ENCODE measurements at places on chromosomes 13 and 19. TPM values are rescaled to one million over a fixed set of nuclear protein-coding genes. Genes with fewer than 3 reads are reported as not detected.
A peak's percentile ranks its signal among the peaks of the same experiment; 100 is the strongest.

GRCh38 chr13:95480791-95481780 lies 71.4 kb upstream of the CLDN10 start:
- no peak for DNase-seq

Gene RAB3D
- total RNA-seq, result 12.5 TPM

- DNase-seq, result no peak
Measured at GRCh38 chr13:100396776-100397175, 191.8 kb downstream of the GGACT start.

GRCh38 chr19:55907746-55908145 lies 24.4 kb downstream of the NLRP13 start:
- no peak for DNase-seq

Gene NPHS1
- not detected for total RNA-seq

- DNase-seq, result no peak
Measured at GRCh38 chr13:29676941-29677452, 81.5 kb upstream of the SLC7A1 start.

GRCh38 chr19:29563486-29564101 lies 37.8 kb downstream of the VSTM2B start:
- no peak for DNase-seq

DNA sequence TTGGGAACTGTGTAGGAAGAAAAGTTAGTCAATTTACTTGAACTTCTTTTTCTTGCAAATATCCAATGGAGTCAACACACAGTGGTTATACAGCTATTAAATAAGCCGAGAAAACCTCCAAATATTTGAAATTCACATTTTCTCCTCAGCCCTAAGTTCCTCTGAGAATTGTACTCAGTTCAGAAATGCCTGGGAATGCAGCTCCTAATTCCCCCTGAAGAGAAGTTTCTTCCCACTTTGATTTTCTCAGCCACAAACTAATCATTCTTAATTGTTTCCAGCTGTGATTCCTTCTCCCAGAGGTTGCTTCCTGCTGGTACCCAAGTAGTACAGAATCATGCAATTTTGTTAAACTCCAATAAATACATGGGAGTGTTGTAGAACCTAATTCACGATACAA lies 246.1 kb upstream of the MIR17HG start:
- no peak for DNase-seq

- DNase-seq, result no peak
Measured at GRCh38 chr13:114062754-114063153, 69.7 kb downstream of the RASA3 start.

Gene SIGLEC8
- not detected for total RNA-seq

DNA sequence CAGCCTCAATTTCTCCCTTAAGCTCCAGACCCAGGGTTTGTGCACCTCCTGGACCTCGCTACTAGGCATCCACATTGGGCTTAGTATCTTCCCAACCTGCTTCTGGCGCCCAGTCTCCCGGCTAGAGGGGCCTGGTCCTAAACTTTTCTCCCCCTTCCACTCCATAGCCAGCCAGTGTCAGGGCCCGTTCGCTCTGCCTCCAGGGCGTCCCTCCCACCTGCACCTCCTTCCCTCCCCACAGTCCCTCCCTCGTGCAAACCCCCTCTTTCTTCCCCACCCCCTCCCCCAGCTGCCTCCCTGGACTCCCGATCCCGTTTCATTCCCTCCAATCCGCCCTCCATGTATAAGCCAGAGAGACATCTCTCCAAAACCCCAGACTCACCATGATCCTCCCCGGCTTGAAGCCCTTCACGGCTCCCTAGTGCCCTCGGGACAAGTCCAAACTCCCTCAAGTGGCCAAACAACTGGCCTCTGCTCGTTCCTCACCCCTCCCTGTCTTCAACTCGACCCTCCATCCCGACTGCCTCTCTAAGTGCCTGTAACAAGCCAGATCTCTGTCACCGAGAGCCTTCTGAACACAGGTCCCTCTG lies 997 bp upstream of the SAMD4B start:
- peak; percentile 40 for DNase-seq

Gene TUBA3C
- total RNA-seq, result not detected

DNA sequence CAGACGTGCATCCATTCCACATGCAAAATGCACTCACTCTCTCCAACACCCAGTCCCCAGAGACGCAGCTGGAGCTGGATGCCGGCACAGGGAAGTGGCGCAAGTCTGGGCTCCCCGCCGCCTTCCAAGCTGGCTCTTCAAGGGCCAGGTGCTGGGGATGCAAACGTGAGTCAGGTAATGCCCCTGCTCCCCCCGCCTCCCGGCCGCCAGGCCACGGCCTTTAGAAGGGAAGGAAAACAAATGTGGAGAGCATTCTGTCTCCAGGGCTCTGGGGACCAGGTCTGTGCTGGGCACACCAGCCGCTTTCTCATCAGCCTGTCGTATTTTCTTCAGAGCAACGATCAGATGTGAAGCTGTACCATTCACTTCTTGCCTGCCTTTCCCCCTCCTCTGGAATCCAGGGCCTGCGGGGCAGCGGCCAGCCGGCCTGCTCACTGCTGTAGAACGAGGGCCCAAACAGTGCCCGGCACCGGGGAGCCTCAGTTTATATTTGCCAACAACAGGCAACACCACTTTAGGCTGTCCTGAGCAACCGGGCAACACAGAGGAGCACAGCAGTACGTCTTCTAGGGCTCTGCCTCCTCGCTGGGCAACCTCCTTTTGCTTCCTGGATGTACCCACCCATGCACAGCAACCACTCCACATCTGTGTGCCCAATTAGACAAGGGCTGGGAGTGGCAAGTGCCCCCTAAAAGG lies 3.8 kb downstream of the RAB20 start:
- DNase-seq, result no peak

DNA sequence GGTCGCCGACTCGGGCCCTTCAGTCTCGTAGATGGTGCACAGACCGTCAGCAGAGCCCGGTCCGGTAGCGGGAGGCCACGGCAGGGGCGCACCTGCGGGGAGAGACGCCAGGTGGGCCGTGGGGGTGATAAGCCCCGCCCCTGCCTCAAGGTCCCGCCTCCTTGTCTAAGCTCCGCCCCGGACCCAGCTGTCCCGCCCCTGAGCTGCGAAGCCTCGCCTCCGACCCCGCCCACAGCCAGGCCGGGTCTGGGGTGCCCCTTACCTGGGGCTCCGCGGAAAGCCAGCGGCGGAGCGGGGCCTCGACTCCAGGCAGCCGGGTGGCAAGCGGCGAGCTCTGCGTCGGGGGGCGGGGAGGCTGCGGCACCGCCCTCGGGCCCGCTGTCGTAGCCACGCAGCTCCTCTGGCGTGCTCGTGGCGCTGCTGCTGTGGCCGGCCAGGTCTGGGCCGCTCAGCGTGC lies 4.7 kb downstream of the PRR36 start:
- DNase-seq, result peak; percentile 84

Gene ZNF296
- 3.2 TPM for total RNA-seq
